GM20000 (cell line): ENCODE measurements at places on chromosomes 6 and 20.

DNA sequence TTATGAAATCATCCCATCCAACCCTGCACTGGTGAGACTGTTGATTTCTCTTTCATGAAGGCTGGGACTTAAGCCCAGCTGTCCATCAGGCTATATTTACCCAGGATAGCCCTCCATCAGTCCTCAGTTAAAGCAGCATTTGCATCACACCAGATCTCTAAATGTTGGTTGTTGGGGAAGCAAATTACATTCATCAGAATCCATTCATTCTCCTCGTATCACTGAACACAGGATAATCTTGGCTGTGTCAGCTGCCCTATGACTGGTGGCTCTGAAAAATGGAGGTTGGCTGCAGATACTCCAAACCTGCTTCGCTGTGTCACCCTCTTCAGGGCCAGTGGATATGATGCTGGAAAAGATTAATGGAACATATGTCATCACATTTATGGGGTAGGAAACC lies 718.3 kb downstream of the KIF16B start:
- DNase-seq, result no peak

DNA sequence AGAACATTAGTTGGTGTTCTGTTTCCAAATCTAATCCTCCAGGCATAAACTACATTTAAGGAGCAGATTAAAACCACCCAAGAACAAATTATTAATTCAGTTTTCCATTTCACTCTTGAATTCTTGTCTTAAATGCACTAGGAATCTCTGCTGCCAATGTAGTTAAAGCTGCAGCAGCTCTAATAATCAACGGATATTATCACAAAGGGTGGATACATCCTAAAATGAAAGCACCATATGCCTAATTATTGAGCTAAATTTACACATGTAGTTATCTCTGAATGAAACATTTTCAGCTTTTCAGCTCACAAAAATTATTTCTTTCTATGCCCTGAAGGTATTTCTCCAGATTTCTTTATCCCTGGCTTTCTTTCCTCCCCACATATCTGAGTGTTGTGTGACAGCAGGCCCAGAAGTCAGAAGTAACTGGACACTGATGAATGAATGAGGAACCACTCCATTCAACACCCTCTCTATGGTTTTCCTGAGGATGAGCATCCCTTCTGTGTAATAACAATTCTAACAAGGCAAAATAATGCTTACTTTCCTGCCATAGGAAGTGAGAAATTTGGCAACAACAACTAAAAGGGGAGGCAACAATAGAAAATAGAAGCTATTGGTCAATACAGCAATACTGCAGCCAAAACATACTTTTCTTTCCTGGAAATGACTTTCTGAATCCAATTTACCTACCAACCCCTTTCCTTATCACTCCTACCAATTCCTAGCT lies 14.9 kb downstream of the MAN1A1 start:
- no peak for DNase-seq

GRCh38 chr20:38147163-38147562 lies 17.9 kb downstream of the TGM2 start:
- DNase-seq, result no peak

GRCh38 chr6:96450082-96450769 lies 71.4 kb upstream of the UFL1 start:
- no peak for DNase-seq

GRCh38 chr6:6834356-6835222 lies 246.1 kb downstream of the LY86 start:
- DNase-seq, result no peak

DNA sequence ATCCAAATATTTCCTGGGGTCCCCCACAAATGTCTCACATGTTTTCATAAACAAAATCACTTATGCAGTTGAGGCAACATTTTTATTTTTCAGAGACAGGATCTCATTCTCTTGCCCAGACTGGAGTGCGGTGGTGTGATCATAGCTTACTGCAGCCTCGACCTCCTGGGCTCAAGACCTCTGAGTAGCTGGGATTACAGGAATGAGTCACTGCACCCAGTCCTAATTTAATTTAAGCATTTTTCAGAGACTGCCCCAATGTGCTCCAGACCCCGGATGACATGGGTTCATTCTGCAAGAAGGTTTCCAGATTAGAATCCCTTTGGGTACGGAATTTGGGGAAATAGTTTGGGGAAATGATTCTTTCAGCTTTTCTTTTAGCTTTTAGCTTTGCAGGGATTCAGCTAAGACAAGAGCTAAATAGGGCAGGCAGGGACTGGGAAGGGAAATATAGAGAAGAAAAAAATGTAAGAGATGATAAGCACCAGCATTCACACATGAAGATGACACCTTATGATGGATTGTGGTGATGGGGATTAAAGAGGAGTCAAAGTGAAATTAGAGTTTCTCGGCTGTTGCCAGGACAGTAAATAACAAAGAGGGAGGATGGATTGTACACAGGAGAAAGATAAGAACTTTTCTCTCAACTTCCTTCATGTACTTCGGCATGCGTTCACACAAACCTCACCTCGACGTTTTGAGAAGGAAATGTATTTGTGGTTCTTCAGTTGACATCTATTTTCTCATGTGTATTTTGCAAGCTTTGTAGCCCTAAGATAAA lies 169.4 kb upstream of the TAB2 start:
- DNase-seq, result no peak

GRCh38 chr6:90432041-90432775 lies 135.6 kb upstream of the BACH2 start:
- DNase-seq, result no peak

GRCh38 chr20:10415013-10415650 lies 18.9 kb downstream of the MKKS start:
- DNase-seq, result no peak

DNA sequence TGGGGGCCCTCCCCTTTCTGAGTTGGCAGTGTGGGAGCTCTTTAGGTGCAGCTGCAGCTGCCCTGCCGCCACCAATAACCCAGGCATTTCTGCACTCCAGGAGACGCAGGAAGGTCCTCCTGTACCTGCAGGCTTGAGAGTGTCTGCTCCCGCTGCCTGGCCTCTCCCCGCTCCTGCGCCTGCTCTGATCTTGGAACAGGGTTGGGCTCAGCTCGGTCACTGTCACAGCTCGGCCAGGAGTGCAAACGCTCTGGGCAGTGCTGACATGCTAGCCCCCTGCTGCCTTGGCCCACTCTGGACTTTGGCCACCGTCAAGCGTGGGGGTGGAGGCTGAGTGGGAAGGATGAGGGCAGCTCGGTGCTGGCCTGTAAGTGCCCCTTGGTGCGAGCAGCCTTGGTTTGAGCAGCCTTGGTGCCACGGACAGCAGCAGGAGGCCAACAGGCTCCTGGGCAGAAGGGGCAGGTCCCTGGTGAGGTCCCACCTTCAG lies 738.1 kb upstream of the GJE1 start:
- DNase-seq, result no peak

- DNase-seq, result no peak
Observed at GRCh38 chr6:156617376-156617775, 159.8 kb upstream of the ARID1B start.

- no peak for DNase-seq
Observed at GRCh38 chr6:121522771-121523386, 87.4 kb downstream of the GJA1 start.

DNA sequence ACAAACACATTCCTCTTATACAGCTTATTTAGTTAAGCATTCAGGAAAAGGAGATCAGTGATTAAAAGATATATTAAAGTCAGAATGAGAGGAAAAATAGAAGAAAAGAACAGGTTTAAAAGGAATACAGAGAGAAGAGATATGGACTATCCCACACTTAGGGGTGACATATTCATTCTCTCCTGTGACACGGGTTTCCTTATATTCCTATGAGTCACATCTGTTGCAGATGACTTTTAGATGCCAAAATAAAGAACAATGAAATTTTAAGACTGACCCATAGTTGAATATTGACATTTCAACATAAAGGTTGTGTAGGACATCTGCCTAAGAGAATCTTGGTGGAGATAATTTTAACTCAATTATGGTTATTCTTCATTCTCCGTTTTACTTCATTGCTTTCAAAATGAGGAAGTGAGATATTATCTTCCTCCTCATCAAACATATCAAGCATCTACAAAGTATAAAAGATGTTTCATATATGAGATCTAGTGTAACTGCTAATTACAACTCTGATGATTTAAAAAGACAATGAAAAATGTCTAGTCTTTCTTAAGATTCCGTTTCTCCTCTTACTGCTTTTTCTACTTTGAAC lies 1336.7 kb upstream of the CITED2 start:
- no peak for DNase-seq

GRCh38 chr6:3385660-3386151 lies 71.1 kb downstream of the SLC22A23 start:
- no peak for DNase-seq

GRCh38 chr6:134468633-134469032 lies 150.7 kb upstream of the SGK1 start:
- no peak for DNase-seq

DNA sequence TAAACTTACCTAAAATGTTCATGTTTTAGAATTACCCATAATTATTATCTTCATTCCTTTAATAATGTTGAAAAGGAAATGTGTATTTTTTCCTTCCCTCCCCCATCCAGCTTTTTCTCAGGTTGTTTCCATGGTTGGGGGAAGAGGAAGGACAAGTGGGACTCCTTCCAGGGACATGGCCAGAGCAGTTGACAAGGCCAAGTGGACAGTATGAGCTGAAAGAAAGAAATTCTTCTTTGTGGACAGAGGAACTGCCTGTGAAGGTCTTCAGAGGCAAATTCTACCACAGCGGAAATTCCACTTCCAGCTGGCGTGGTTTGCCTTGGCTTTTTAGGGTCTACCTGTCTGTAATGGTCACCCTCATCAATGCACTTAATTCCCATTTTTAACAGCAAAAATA lies 33.8 kb downstream of the RIN2 start:
- DNase-seq, result no peak

DNA sequence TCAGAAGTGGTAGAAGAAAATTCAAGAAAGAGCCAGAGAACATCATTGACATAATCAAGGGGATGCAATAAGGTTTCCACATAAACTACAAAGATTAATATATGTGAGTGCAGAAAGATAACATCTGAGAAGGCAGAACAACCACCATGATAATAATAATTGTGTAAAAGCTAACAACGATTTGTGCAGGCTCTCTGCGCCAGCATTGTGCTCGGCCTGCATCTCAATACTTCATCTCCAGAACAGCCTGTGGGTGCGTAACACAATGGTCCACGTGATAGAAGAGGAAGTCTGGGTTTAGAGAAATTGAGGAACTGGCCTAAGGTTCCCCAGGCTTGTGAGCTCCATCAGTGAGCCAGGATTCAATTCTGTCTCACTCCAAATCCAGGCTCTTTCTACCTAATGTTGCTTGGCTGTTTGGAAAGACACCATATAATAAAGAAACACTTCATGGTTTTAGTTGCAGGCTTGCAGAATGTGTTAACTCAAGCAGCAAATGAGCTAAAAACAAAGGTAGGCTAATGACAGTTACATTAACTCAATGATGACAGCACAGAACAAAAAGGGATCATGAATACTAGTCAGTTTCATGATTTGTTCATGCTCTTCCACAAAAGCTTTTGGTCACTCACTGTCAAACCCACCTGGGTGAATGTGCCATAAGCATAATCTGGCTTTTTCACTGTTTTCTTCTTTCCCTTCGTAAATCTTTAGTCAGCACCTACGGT lies 71.2 kb downstream of the LY86 start:
- peak; percentile 47 for DNase-seq

DNA sequence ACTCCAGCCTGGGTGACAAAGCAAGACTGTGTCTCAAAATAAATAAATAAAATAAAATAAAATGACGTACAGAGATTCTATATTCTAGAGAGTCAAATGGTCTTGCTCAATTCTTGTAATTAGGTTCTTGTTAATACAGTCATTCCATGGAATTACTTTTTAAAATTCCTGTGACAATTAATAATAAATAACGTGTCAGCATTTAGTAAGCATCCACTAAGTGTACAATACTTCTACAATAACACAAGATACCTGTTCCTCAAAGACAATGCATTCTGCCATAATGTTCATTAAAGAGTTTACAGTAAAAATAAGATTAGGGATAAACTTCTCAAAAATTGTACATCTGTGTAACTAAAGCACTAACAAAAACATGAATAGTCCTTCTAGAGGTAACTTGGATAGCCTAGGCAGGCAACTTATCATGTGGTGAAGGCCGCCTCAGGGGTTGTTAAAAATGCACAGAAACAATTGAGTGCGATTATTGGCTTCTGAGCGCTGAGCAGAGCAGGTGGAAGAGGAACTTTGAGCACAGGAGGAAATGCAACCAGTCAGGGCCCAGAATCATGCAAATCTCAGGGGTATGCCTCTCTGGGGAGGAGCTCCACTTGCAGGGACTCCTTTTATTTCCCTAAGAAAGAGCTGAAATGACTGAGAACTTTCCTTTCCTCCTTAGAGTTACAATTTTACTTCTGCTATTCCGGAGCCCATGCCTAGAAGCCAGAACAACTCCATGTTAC lies 37.1 kb downstream of the QRSL1 start:
- DNase-seq, result peak; percentile 21

GRCh38 chr6:133644892-133645619 lies 243.9 kb upstream of the TCF21 start:
- DNase-seq, result no peak

DNA sequence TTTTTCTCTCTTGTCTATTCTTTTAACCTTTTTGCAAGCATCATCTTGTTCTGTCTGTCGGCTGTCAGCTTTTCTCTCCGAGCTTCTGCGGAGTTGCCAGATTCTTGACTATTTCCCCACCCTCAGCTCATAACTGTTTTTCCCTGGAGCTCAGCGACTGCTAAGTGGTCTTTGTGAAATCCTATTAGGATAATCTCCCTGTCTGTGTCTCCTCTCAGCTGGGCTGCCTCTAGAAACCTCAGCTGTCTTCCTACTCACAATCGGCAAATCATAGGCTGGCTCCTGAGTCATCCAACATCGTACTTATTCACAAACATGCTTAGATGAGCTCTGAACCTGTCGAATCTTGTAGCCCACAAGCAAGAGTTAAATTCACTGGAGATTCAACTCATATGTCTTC lies 332.3 kb downstream of the PTPRT start:
- no peak for DNase-seq

DNA sequence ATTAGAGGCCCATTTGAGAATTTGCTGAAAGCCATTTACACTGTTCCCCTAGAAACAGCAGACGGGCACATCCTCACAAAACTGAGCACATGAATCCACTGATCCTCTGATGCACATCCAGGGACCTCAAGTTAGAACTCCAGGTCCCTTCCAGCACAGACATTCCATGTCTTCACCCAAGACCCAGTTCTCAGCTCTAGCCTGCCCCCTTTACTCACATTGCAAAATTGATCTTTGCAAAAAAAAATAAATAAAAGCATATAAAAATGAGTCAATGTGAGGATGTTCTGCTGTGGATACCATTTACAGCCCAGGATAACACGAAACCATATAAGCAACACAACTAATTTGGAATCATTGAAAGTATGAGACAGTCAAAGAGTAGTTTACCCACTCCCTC lies 458.2 kb upstream of the JARID2 start:
- no peak for DNase-seq

GRCh38 chr6:14524319-14524718 lies 406.7 kb downstream of the CD83 start:
- no peak for DNase-seq
